ENCODE measurements at places on chromosomes 16 and 17.

DNA sequence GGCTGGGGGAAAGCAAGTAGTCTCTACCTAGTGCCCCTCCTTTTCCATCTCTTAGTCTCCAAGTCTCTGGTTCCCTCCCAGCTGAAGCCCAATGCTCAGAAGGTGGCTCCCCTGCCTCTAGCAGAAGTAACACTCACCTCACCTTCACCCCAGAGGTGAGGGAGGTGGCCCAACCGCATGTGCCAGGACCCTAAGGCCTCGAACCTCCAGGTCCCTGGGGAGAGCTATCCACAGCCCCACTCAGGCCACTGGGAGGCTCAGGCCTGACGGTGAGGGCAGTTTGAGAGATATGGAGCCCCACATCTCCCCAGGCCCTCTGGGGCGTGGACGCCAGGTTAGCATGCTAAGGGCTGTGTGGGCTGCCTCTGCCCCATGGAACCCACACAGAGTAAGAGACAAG is 5.8 kb downstream of the CBLN1 start:
- DNase-seq: no peak

DNA sequence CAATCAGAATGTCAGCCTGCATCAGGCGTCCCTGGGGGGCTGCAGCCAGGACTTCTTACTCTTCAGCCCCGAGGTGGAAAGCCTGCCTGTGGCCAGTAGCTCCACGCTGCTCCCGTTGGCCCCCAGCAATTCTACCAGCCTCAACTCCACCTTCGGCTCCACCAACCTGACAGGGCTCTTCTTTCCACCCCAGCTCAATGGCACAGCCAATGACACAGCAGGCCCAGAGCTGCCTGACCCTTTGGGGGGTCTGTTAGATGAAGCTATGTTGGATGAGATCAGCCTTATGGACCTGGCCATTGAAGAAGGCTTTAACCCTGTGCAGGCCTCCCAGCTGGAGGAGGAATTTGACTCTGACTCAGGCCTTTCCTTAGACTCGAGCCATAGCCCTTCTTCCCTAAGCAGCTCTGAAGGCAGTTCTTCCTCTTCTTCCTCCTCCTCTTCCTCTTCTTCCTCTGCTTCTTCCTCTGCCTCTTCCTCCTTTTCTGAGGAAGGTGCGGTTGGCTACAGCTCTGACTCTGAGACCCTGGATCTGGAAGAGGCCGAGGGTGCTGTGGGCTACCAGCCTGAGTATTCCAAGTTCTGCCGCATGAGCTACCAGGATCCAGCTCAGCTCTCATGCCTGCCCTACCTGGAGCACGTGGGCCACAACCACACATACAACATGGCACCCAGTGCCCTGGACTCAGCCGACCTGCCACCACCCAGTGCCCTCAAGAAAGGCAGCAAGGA is 10.4 kb downstream of the NFE2L1 start:
- no peak for DNase-seq

GRCh38 chr16:86079255-86079885 is 180.4 kb downstream of the IRF8 start:
- DNase-seq: no peak

- no peak for DNase-seq
These were observed 103.9 kb downstream of the CMIP start for GRCh38 chr16:81548551-81548875.

DNA sequence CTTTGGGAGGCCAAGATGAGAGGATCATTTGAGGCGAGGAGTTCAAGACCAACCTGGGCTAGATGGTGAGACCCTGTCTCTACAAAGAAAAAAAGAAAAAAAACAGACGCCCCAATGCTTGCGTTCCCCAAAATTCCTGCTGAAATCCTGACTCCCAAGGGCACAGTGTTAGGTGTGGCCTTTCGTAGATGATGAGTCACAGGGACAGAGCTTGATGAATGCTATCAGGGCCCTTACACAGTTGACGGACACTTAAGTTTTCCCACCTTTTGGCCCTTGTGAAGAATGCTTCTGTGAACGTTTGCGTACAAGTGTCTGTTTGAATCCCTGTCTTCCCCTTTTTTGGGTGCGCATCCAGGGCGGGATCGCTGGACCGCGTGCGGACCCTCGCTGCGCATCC is 16.5 kb upstream of the ZNF750 start:
- no peak for DNase-seq

GRCh38 chr16:47110939-47111338 is 32.8 kb downstream of the NETO2 start:
- no peak for DNase-seq

- no peak for DNase-seq
These were observed 70.3 kb downstream of the IRX3 start for GRCh38 chr16:54216268-54216667.

- DNase-seq: no peak
These were observed 257.1 kb upstream of the EEF2KMT start for GRCh38 chr16:5354645-5355044.

- DNase-seq: no peak
These were observed 103.8 kb downstream of the ANKFN1 start for GRCh38 chr17:56257075-56257474.

DNA sequence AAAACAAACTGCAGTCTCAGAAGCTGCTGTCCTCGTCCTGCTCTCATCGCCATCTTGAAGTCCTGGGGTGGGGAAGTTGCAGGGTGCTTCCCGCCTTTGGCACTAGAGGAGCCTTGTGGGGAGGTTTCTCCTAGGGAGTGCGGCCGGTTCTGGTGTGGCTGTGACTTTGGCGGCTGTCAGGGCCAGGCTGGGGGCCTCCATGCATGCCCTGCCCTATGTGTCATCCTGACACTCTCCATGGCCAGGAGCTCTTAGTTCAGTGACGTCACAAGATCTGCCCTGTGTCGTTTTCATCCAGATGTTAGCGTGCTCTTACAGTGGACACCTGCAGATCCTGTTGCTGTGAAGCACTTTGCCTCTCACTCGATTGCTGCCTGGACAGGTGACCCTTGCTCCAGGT is 49.6 kb downstream of the PLD6 start:
- no peak for DNase-seq

- no peak for DNase-seq
These were observed 2.9 kb upstream of the B9D1 start for GRCh38 chr17:19365499-19365817.

GRCh38 chr16:67648088-67648763 is 3.3 kb downstream of the CARMIL2 start:
- no peak for DNase-seq

- DNase-seq: no peak
These were observed 306.1 kb upstream of the KIF2B start for GRCh38 chr17:53516636-53517035.

- DNase-seq: no peak
These were observed 31.8 kb upstream of the ZNF469 start for GRCh38 chr16:88350922-88351321.

DNA sequence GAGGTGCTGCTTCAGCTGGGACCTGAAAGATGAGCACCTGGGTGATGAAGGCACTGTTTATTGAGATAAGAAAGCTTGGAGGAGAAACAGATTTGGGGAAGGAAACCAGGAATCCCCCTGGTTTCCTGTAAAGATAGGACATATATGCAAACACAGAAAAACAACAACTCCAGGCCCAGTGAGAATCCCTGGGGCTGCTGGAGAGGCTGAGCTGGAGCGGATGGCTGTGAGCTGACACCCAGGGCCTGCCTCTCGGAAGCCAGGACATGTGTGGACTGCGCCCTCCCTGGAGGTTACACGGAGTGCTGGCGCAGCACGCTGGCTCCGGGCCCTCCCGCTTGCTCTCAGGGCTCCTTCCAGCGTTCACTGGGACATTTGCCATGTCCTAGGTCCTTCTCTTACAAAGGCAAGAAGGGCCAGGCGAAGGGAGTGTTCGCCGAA is 57.5 kb downstream of the CYB5B start:
- no peak for DNase-seq

DNA sequence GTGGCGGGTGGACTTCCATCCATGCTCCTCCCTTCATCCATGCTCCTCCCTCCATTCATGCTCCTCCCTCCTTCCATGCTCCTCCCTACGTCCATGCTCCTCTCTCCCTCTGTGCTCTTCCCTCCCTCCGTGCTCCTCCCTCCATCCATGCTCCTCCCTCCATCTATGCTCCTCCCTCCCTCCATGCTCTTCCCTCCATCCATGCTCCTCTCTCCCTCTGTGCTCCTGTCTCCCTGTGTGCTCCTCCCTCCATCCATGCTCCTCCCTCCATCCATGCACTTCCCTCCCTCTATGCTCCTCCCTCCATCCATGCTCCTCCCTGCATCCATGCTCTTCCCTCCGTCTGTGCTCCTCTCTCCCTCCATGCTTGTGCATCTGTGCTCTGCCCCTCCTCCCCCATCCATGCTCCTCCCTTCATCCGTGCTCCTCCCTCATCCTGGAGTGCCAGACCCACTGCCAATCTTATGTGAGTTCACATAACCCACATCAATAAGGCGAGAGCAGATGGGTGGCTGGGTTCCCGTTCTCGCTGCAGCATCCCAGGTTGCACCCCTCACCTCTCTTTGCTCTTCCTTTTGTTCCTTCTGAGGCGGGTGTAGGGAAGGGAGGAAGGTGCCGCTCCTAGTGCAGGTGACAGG is 22.8 kb downstream of the KSR1 start:
- no peak for DNase-seq

DNA sequence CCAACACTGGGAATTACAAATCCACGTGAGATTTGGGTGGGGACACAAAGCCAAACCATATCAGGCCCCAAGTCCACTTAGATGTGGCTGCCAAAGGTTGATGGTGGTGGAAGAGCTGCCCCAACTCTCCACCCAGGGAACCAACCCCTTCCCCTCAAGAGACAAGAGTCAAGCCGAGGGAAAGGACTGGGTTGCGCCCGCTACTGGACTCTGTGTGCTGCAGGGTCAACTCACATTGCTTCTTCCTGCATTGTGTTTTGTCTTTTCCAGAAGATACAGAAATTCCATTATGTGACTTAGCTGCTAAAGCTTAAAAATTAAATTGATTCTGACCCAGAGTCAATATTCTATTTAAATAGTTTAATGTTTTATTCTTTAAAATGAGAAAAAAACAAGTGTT is 58.5 kb downstream of the ADAMTS18 start:
- no peak for DNase-seq

DNA sequence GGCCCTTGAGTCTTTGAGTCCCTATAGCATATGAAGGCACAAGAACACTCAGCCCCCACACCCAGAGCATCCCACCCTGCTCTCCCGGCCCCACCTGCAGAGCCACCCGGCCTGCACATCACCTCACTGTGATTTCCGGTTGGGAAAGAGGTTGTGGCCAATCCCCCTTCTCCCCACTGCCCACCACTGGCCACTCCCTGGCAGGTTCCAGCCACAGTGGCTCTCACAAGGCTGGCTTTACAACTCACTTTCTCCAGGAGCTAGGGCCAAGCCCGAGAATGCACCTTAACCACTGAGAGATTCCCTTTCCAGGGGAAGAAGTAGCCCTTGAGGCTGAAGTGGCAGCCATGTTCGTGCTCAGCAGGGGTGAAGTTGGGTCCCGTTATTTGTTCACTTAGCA is 123.9 kb downstream of the C16orf78 start:
- DNase-seq: no peak

- DNase-seq: no peak
These were observed 14.6 kb downstream of the CCDC57 start for GRCh38 chr17:82198092-82198491.

DNA sequence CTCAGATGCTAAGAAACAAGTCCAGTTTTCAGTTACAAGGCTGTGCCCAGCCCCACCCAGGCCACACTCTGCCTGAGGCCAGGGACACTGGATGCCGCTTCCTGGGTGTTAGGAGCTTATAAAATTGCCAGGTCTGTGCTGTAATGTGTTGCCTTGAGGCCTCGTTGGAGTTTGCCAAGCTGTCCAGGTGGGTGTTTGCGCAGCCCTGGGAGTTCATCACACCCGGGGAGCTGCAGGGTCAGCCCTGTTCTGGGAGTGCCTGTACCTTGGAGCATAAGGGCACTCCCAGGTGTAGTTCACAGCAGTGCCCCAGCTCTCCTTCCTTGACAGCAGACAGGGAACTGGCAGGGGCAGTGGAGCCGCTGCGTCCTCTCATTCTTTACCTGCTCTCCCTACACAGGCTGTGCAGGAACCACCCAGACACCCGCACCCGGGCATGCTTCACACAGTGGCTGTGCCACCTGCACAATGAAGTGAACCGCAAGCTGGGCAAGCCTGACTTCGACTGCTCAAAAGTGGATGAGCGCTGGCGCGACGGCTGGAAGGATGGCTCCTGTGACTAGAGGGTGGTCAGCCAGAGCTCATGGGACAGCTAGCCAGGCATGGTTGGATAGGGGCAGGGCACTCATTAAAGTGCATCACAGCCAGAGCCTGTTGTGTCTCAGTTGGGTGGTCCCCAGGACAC is 1.6 kb downstream of the GFER start:
- no peak for DNase-seq

DNA sequence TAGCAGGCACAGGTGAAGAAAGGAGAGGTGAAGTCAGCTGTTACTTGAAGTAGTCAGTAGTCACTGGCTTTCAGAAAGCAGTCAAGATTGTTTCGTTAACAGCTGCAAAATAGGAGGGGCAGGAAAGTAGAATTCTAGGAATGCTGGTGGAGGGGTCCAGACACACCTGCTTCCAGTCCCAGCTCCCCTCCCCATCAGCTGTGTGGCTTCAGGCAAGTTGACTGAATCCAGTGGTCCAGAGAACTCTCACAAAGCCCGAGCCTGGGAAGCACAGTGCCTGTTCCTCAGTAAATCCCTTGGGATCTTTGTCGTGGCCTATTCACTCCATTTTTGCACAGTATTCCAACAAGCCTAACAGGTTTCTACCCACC is 4.6 kb upstream of the SOCS1 start:
- DNase-seq: no peak

- no peak for DNase-seq
These were observed 15.8 kb upstream of the TBX21 start for GRCh38 chr17:47717261-47717697.

DNA sequence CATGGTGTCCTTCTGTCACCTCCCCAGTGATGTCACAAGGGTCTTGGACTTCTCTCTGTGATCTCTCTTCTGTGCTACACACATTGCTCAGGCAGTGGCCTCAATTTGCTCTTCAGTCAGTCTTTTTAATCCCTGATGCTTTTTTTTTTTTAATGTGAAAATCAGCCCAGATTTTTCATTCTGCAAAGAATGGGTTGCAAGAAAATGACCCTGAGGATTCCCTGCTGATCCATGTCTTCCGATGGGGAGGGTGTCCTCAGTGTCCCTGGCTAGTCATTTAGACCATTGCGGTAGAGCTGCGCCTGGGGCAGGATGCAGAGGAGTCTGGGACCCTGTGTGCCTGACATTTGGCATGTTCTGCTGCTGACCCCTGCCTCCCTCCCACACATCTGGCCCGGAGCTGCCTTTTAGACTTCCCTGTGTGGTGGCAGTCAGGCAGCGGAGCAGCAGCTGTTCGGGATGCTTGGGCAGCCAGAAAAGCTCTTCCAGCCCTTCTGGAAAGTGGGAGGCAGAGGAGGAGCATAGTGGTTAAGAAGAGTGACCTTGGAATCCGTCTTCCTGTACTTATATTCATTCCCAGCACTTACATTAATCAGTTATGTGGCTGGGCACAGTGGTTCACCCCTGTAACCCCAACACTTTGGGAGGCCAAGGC is 12.3 kb downstream of the GPT2 start:
- no peak for DNase-seq

GRCh38 chr17:70563281-70563820 is 394.0 kb downstream of the KCNJ2 start:
- no peak for DNase-seq

GRCh38 chr17:11840052-11840451 is 157.2 kb downstream of the ZNF18 start:
- DNase-seq: no peak
